ENCODE measurements at places on chromosomes 12 and 14.
A peak's percentile ranks its signal among the peaks of the same experiment; 100 is the strongest.

- peak overlapping the region; percentile 94 for H3K27ac ChIP-seq
- H3K27me3 ChIP-seq, result peaks cover 7% of the 10 kb centered on the region
- DNase-seq, result peak; percentile 87
These were observed 14.6 kb upstream of the NR4A1 start for GRCh38 chr12:52036587-52037171.

GRCh38 chr14:101732118-101732517 lies 29.4 kb upstream of the PPP2R5C start:
- peak overlapping the region; percentile 74 for H3K4me3 ChIP-seq
- H3K27ac ChIP-seq, result peak overlapping the region; percentile 91
- H3K27me3 ChIP-seq, result peaks cover 7% of the 10 kb centered on the region
- H3K36me3 ChIP-seq, result no peaks in the 10 kb centered on the region
- peaks cover 59% of the 10 kb centered on the region for H3K4me1 ChIP-seq
- no peak for DNase-seq

DNA sequence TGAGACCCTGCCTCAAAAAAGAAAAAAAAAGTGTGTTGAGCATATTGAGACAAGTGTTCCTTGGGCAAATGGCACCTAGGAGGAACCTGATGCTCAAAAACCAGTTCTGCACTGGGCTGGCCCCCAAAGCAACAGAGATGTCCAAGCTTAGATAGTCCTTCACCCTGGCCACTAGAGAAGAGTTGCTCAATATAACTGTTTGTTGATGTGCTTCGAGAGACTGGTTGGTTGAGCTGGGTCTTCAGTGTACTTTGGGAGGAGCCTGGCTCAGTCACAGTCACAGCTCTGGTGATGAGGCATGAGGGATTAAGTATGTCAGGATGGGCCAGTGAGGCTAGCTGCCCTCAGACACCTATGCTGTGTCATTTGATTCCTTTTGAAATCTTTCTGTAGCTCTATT lies 38.0 kb downstream of the SLC2A14 start:
- no peaks in the 10 kb centered on the region for H3K36me3 ChIP-seq
- no peaks in the 10 kb centered on the region for H3K4me1 ChIP-seq
- peaks cover 2% of the 10 kb centered on the region for H3K27me3 ChIP-seq
- no peak overlapping the region for H3K4me3 ChIP-seq
- no peak overlapping the region for H3K27ac ChIP-seq
- DNase-seq, result no peak

DNA sequence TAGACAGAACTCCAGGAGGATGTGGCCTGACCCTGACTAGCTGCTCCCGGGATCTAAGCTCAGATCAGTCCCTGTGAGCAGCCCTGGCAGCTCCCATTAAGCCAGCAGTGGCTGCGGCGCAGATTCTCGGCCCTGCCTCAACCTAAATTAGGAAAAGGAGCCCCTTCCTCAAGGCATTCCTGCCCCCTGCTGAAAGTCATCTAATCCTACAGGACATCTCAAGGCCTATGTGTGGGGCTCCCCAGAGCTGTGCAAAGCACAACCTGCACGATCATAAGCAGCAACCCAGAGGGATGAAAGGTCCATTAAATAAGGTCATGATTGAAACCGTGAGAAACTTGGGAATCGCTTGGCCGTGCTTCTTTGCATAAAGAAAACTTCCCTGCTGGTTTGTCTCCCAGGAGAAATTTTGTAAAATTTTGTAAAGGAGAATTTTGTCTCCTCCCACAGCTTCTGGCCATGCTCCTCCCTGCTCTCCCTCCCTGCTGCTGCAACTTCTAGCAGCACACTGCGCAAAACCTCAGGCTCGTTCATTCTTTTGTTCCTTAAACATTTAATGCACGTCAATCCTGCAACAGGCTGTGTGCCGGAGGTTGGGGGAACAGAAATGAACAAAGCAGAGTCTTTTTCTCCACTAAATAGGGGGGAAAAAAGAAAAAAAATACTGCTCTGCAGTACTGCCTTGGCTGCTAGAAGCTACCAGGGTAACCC lies 96.6 kb upstream of the SLC35F4 start:
- H3K4me1 ChIP-seq, result no peaks in the 10 kb centered on the region
- H3K27me3 ChIP-seq, result no peaks in the 10 kb centered on the region
- no peaks in the 10 kb centered on the region for H3K36me3 ChIP-seq
- DNase-seq, result no peak
- no peak overlapping the region for H3K4me3 ChIP-seq

DNA sequence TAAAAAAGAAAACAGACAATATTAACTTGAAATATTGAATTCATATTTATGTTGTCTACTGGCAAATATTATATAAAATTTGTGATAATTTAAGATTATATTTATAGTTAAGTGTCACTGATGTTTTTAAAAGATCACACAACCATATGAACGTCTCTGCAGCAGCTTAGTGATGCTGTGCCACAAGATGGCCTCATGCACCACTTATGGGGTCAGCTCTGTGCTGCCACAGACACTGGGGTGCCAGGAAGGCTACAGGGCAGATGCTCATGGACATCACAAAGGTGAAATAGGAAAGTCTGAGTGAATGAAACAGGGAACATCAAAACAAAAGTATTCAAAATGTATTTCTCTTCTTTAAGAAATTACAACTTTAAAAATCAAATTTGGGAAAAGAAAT lies 13.1 kb downstream of the ATXN3 start:
- no peaks in the 10 kb centered on the region for H3K27me3 ChIP-seq
- DNase-seq, result no peak
- H3K4me3 ChIP-seq, result no peak overlapping the region
- H3K4me1 ChIP-seq, result no peaks in the 10 kb centered on the region
- H3K27ac ChIP-seq, result no peak overlapping the region
- H3K36me3 ChIP-seq, result peaks cover 29% of the 10 kb centered on the region

GRCh38 chr12:100258127-100258526 lies 8.8 kb downstream of the DEPDC4 start:
- no peaks in the 10 kb centered on the region for H3K4me1 ChIP-seq
- H3K27me3 ChIP-seq, result peaks cover 3% of the 10 kb centered on the region
- H3K27ac ChIP-seq, result no peak overlapping the region
- DNase-seq, result no peak
- H3K4me3 ChIP-seq, result no peak overlapping the region

DNA sequence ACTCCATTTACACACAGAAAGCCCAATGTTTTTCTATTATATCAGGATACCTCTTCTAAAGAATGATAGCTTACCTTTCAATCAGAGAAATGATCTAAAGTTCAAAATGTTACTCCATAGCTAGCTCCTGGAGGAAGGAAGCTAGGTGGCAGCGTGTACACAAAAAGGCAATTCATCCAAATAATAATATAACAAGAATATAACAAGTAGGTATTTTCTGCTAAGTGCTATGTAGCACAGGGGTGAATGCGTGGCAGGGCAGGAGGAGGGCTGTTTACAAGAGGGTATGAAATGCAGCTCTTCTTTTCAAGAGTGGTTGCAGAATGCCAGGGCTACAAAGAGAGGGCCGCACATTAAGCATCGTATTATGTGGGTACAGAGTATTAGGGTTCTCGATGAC lies 663 bp upstream of the SNAPC1 start:
- H3K27ac ChIP-seq, result peak overlapping the region; percentile 99
- peaks cover 25% of the 10 kb centered on the region for H3K4me1 ChIP-seq
- peaks cover 21% of the 10 kb centered on the region for H3K27me3 ChIP-seq

- no peak overlapping the region for H3K27ac ChIP-seq
- no peaks in the 10 kb centered on the region for H3K4me1 ChIP-seq
- H3K4me3 ChIP-seq, result no peak overlapping the region
- no peak for DNase-seq
- H3K27me3 ChIP-seq, result no peaks in the 10 kb centered on the region
- no peaks in the 10 kb centered on the region for H3K36me3 ChIP-seq
These were observed 1323.3 kb downstream of the LRFN5 start for GRCh38 chr14:42929806-42930480.

- peaks cover 26% of the 10 kb centered on the region for H3K4me1 ChIP-seq
- peaks cover 3% of the 10 kb centered on the region for H3K27me3 ChIP-seq
- peak overlapping the region; percentile 11 for H3K4me3 ChIP-seq
- DNase-seq, result no peak
- no peak overlapping the region for H3K27ac ChIP-seq
These were observed 59.7 kb upstream of the NAP1L1 start for GRCh38 chr12:76144245-76144549.

- H3K4me3 ChIP-seq, result no peak overlapping the region
- no peaks in the 10 kb centered on the region for H3K27me3 ChIP-seq
- DNase-seq, result no peak
- peaks cover 34% of the 10 kb centered on the region for H3K36me3 ChIP-seq
- no peak overlapping the region for H3K27ac ChIP-seq
These were observed 24.8 kb downstream of the FNTB start for GRCh38 chr14:65011538-65011937.

DNA sequence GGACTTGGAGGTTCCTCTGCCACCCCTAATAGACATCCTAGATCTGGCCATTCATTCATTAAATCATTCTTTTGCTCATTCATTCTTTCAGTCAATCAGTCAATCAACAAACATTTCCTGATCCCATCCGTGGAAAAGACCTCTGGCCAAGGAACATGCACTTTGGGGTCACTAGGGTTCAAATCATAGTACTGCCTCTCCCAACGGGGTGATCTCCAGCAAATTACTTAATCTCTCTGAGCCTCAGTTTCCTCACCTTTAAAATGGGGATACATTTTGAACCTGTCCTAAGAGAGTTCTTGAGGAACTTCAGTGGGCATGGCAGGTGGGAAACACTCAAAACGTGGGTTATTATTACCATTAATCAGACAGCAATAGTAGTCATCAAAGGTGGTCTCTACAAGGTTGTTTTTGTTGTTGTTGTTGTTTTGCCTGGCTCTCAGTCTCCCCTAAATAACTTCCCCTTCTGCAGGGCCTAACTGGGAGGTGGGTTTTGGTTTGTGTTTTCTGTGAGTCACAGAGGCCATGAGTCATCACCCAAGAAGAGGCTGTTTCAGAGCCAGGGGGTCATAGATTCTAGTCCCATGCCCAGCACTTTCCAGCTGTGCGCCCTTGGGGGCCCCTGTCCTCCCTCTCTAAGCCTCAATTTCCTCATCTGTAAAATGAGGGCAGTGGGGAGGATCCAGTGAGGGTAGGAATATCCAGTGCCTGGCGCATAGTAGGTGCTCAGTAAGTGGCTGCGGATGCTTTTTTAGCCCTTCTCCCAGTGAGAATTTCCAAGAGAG lies 16.9 kb upstream of the FAM222A start:
- H3K36me3 ChIP-seq, result no peaks in the 10 kb centered on the region
- no peak overlapping the region for H3K4me3 ChIP-seq
- H3K27ac ChIP-seq, result no peak overlapping the region

- no peak for DNase-seq
- no peak overlapping the region for H3K4me3 ChIP-seq
- no peak overlapping the region for H3K27ac ChIP-seq
- peaks cover 2% of the 10 kb centered on the region for H3K4me1 ChIP-seq
These were observed 77.4 kb upstream of the GTF2A1 start for GRCh38 chr14:81298122-81298521.

DNA sequence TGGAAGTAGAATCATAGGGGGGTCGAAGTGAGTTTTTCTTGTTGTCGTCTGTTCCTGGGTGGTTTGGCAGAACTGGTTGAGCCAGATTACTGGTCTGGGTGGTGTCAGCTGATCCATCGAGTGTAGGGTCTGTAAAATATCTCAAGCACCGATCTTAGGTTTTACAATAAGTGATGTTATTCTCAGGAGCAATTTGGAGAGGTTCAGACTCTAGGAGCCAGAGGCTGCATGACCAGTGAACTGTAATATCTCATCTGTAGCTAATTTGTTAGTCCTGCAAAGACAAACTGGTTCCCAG lies 9.7 kb upstream of the SERPINA1 start:
- no peak overlapping the region for H3K27ac ChIP-seq
- no peaks in the 10 kb centered on the region for H3K36me3 ChIP-seq
- peaks cover 3% of the 10 kb centered on the region for H3K27me3 ChIP-seq
- H3K4me1 ChIP-seq, result peaks cover 9% of the 10 kb centered on the region
- no peak for DNase-seq

DNA sequence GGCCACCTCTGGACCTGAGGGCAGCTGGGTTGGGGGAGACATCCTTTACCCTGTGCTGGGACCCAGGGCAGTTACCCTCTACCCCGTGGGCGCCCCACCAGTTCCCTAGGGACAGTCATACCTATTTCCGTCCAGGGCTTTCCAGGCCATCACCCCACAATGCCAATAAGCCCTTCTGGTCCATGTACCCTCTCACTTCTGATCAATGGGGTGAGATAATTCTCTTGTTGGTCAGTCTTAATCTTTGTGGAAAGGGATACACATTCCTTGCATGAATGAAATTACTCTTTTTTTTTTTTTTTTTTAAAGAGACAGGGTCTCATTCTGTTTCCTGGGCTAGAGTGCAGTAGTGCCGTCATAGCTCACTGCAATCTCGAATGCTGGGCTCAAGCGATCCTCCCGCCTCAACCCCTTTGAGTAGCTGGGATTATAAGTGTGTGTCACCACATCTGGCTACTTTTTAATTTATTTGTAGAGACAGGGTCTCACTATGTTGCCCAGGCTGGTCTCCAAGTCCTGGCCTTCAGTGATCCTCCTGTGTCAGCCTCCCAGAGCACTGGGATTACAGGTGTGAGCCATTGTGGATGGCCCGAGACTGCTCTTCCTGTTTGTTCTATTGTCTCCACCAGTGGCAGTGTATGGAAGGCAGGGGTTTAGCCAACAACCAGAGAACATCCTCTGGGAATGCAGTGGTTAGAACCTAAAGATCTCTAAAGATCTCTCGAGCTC lies 46.3 kb upstream of the STON2 start:
- no peak overlapping the region for H3K27ac ChIP-seq
- H3K36me3 ChIP-seq, result no peaks in the 10 kb centered on the region
- no peaks in the 10 kb centered on the region for H3K4me1 ChIP-seq
- no peaks in the 10 kb centered on the region for H3K27me3 ChIP-seq

DNA sequence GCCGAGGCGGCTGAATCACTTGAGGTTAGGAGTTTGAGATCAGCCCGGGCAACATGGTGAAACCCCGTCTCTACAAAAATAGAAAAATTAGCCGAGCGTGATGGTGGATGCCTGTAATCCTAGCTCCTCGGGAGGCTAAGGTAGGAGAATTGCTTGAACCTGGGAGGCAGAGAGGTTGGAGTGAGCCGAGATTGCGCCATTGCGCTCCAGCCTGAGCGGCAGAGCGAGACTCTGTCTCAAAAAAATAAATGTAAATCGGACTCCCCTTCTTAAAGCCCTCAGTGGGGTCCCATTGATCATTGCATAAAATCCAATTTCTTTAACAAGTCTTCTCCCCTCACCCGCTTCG lies 908 bp downstream of the TDP1 start:
- H3K27ac ChIP-seq, result peak overlapping the region; percentile 98
- no peaks in the 10 kb centered on the region for H3K36me3 ChIP-seq
- H3K4me1 ChIP-seq, result peaks cover 63% of the 10 kb centered on the region
- DNase-seq, result no peak
- peaks cover 21% of the 10 kb centered on the region for H3K27me3 ChIP-seq

- no peak for DNase-seq
- H3K4me1 ChIP-seq, result no peaks in the 10 kb centered on the region
- H3K36me3 ChIP-seq, result no peaks in the 10 kb centered on the region
- H3K27ac ChIP-seq, result no peak overlapping the region
These were observed 22.6 kb upstream of the LUM start for GRCh38 chr12:91133871-91134270.

DNA sequence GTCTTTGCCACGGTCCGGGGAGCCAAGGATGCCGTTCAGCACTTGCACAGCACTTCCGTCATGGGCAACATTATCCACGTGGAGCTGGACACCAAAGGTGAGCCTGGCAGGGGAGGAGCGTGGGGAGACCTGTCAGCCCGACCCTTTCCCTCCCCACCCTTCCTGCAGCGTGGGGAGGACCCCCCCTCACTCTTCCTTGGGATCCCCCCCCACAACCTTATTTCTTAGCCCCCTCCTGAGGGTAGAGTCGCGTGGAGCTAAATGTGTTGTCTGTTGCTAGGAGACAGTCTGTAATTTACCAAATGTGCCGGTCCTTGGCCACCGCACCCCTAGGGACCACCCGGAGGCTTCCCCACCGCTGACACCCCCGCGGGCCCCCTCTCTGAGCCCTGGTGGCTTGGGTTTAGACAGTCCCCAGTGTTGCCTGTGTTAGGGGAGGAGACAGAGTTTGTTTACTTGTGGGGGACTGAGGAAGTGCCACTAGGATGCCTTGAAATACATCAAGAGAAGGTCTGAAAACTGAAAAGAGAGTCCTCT lies 2.3 kb downstream of the SETD1B start:
- H3K4me1 ChIP-seq, result peaks cover 54% of the 10 kb centered on the region
- H3K27ac ChIP-seq, result peak overlapping the region; percentile 89
- H3K4me3 ChIP-seq, result peak overlapping the region; percentile 87
- DNase-seq, result peak; percentile 55

All from immature natural killer cell (primary cell).